ENCODE measurements at places on chromosomes 7 and 10. TPM values are rescaled to one million over a fixed set of nuclear protein-coding genes. Genes with fewer than 3 reads are reported as not detected.

CCDC3 gene
- total RNA-seq: 32.7 TPM

DNA sequence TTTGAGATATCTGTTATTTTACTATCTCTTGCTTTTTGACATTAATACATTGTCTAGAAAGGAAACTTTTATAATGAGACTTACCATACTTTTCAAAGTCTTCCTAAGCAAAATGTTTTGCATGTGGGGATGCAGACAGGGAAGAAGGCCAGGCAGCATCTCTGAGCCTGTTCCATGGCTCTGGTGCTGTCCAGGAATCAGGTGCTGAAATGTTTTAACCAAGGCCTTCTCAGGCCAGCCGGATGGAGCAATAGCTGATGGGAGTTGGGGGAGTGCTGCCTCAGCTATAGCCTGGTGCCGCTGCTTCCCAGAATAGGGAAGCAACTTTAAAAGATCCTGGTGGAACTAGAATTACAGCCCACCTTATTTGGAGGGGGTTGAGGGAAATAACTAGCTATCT lies 38.5 kb downstream of the CRTAC1 start:
- no peak for DNase-seq
- H3K27ac ChIP-seq: no peak overlapping the region
- H3K36me3 ChIP-seq: no peaks in the 10 kb centered on the region
- H3K4me1 ChIP-seq: no peaks in the 10 kb centered on the region
- no peaks in the 10 kb centered on the region for H3K27me3 ChIP-seq

DNA sequence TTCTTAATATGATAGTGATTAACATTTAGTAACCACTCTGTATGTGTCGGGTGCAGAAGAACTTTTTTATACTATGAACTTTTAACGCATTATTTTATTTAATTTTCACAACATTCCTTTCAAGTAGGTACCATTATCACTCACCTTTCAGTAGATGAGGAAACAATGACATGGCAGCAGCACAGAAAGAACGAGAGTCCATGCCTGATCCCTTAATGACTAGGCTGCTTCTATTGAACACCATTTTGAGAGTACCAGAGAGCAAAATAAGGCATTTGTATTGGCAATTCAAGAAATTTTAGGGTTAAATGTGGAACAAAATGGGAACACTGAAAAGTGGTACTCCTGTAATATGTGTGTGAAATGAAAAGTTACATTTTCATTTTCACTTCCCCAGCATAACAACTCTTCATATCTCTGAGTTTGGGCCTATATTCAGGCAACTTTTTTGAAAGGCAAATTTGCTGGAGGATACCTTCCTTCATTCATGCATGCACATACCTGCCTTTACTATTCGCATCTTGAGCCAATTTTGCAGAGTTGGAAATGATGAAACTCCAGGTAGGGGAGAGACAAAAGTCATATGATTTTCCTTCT lies 12.8 kb downstream of the LRRN3 start:
- H3K27ac ChIP-seq: no peak overlapping the region
- DNase-seq: no peak
- H3K4me1 ChIP-seq: no peaks in the 10 kb centered on the region

GRCh38 chr10:71099731-71100361 lies 112.5 kb upstream of the UNC5B start:
- H3K4me3 ChIP-seq: no peak overlapping the region
- H3K4me1 ChIP-seq: no peaks in the 10 kb centered on the region
- no peaks in the 10 kb centered on the region for H3K27me3 ChIP-seq
- no peaks in the 10 kb centered on the region for H3K36me3 ChIP-seq

DNA sequence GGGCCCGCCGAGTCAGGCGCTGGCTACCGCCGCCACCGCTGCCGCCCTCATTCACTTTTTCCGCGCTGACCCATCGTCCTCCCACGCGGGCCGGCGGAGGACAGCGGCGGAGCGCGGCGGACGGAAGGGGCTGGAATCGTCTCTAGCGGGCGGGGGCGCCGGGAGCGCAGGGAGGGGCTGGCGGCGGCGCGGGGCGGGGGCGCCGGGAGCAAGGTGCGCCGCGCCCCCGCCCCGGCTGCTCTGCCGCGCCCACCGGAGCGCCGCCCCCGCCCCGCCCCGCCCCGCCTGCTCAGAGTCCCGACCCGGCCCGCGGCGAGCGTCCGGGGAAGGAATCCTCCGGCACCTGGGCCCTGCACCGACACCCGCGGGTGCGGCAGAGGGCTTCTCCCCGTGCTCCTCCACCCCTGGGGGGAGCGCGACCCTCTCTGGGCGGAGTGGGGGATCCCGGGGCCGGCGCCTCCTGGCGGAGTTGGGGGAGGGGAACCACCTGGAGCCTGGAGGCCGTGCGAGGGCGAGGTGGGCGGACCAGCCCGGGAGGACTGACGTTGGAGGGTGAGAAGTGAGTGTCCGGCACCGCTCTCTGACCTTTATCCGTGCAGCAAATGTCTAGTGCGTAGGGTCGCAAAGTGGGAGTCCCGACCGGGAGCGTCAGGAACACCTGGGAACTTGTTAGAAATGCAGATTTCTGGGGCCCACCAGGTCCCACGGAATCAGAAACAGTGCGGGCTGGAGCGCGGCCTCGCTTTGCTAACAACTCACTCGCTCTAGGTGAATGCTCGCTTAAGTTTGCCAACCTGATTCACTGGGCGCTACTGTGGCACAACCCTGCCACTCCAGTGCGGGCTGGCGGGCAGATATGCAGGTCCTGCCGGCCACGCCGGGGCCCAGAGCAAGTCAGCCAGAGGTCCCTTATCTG lies at the start of gene COBL:
Gene COBL (minus strand): TSS at position 144 of the 916 bp plus-strand sequence. CDS start 176 bp downstream, outside the sequence.
- peak; percentile 16 for DNase-seq
- H3K36me3 ChIP-seq: no peaks in the 10 kb centered on the region
- H3K4me3 ChIP-seq: peak within 1 kb of the TSS; percentile 36
- H3K27ac ChIP-seq: peak within 1 kb of the TSS; percentile 38
- H3K27me3 ChIP-seq: no peaks in the 10 kb centered on the region

DNA sequence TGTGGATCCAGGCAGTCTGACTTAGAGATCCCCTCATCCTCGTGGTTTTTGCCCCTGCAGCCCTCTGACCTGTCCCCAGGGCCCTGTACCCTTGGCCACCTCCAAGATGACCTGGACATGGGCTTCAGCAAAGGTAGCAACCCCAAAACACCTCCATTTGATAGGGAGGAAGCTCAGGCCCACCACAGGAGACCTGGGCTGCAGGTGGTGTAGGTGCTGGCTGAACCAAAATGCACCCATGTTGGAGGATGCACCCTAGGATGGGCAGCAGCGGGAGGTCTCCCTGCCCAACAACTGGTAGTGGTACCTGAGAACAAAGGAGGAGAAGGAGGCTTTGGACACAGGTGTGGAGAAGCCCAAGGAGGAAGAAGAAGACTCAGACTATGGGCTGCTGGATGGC lies 188.7 kb downstream of the ZNF716 start:
- no peak overlapping the region for H3K27ac ChIP-seq
- no peaks in the 10 kb centered on the region for H3K36me3 ChIP-seq
- H3K27me3 ChIP-seq: no peaks in the 10 kb centered on the region
- H3K4me3 ChIP-seq: no peak overlapping the region
- H3K4me1 ChIP-seq: no peaks in the 10 kb centered on the region

- H3K4me3 ChIP-seq: no peak overlapping the region
- H3K27me3 ChIP-seq: no peaks in the 10 kb centered on the region
- H3K36me3 ChIP-seq: no peaks in the 10 kb centered on the region
- H3K4me1 ChIP-seq: no peaks in the 10 kb centered on the region
- H3K27ac ChIP-seq: no peak overlapping the region
- DNase-seq: no peak
Measured at GRCh38 chr7:142176901-142177300, 65.4 kb downstream of the MGAM2 start.

OR2A1 gene
- 0.94 TPM for total RNA-seq

SLC12A9 gene
- 10.1 TPM for total RNA-seq

PLCE1 gene
- 7.4 TPM for total RNA-seq

DNA sequence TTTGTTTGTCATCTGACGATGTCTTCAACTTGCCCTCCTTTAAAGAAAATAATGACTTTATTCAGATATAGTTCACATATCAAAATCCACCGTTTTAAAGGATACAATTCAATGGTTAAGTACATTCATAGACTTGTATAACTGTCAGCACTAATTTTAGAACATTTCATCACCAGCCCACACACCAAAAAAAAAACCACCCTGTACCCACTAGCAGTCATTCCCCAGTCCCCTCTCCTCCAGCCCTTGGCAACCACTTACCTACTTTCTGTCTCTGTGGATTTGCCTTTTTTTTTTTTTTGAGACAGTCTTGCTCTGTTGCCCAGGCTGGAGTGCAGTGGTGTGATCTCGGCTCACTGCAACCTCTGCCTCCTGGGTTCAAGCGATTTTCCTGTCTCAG lies 5.3 kb upstream of the HILPDA start:
- H3K4me1 ChIP-seq: peaks cover 12% of the 10 kb centered on the region
- H3K27ac ChIP-seq: no peak overlapping the region
- H3K4me3 ChIP-seq: no peak overlapping the region

DNA sequence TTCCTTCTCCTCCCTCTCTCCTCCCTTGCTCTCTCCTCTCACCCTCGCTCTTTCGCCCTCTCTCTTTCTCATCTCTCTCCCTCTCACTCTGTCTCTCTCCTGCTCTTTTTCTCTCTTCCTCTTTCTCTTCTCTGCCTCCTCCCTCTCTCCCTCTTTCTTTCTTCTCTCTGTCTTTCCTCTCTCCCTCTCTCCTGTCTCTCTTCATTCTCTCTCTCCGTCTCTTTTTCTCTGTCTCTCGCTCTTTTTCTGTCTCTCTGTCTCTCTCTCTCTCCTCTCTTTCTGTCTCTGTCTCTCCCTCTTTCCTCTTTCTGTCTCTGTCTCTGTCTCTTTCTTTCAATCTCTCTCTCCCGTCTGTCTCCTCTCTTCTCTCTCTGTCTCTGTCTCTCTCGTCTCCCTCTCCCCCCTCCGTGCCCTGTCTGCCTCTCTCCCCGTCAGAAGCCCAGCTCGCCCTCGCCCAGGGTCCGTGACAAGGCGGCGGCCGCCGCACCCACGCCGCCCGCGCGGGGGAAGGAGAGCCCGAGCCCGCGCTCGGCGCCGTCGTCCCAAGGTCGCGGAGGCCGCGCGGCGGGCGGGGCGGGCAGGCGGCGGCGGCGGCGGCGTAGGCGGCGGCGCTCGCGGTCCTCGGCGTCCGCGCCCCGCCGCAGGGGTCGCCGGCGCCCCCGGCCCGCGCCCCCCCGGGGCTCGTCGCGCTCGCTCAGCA lies 21.3 kb upstream of the HSPB1 start:
- DNase-seq: peak; percentile 51
- no peaks in the 10 kb centered on the region for H3K27me3 ChIP-seq
- peaks cover 2% of the 10 kb centered on the region for H3K4me1 ChIP-seq
- H3K27ac ChIP-seq: peak overlapping the region; percentile 79
- no peaks in the 10 kb centered on the region for H3K36me3 ChIP-seq

- H3K27me3 ChIP-seq: no peaks in the 10 kb centered on the region
- H3K27ac ChIP-seq: no peak overlapping the region
- no peak for DNase-seq
- no peak overlapping the region for H3K4me3 ChIP-seq
Measured at GRCh38 chr10:118664321-118664720, 68.9 kb upstream of the PRLHR start.

NOBOX gene
- total RNA-seq: not detected

ARHGEF35 gene
- 5.4 TPM for total RNA-seq

DNA sequence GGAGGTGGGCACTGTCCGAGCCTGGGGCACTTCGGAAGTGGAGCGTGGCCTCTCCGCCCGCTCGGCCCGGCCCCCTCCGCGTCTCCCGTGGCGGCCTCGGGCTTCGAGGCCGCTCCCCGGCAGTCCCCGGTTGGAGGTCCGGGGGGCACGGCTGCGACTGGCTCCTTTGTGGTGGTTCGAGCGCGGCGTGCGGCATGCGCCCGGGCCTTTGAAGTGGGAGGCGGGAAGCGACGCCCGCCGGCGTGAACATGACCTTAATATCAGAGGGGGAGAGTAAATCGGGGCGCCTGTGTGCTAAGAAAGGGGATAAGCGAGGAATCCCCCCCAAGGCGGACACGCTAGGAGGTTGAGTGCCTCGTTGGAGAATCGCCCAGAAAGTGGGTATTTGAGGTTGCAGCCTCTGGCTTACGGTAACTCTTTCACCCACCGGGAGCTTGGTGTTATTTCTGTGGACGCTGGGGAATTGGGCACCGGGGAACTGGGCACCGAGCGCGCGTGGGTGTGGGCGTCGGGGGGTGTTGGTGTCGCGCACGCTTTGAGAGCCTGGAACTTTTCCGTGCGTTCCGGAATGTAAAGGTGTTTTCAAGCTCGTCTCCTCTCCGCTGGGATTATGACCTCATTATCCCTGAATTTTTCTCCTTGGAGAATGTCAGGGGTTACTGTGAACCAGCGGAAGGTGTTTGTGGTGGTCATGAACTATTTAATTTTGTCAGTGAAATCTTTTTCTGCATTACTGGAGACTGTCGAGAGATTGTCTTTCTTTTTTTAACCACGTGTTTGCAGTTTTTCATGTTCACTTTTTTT lies 660 bp downstream of the SUV39H2 start:
- no peaks in the 10 kb centered on the region for H3K4me1 ChIP-seq
- peak overlapping the region; percentile 90 for H3K27ac ChIP-seq
- H3K4me3 ChIP-seq: peak overlapping the region; percentile 69
- no peak for DNase-seq
- no peaks in the 10 kb centered on the region for H3K27me3 ChIP-seq

CHRM2 gene
- total RNA-seq: 0.55 TPM

CYP3A4 gene
- total RNA-seq: 0.69 TPM

DNA sequence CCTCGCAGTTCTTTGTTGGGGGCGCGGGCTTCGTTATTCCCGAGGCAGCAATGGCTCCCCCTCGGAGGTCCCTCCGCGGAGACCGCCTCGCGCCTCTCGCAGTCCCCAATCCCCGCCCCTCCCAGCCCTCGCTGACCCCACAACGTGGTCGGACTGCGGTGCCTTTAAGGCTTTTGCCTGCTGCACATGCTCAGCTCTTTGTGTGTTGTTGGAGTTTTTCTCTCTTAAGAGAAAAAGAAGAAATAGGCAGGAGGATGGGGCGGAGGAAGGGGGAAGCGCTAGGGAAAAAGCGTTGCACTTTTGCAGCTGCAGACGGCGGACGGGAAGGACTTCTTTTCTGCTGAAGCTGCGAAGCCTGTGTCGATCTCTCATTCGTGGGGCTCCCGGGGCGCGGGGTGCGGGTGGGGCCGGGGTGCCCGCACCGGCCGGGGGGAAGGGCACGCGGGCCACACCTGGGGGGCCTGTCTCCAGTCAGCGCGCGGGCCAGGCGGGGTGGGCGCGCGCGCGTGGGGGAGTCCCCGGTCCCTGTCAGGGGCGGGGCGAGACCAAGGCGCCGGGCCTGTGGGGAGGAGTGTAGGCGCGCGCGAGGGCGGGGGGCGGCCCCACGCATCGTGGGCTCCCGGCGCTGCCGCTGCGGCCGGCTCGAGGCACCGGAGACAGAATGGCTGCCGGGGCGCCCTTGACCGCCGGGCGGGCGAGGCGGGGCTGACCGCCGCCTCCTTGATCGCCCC lies 445 bp upstream of the ATRNL1 start:
- peak; percentile 60 for DNase-seq
- no peaks in the 10 kb centered on the region for H3K27me3 ChIP-seq
- H3K4me1 ChIP-seq: no peaks in the 10 kb centered on the region
- H3K36me3 ChIP-seq: no peaks in the 10 kb centered on the region
- peak overlapping the region; percentile 88 for H3K27ac ChIP-seq

DNA sequence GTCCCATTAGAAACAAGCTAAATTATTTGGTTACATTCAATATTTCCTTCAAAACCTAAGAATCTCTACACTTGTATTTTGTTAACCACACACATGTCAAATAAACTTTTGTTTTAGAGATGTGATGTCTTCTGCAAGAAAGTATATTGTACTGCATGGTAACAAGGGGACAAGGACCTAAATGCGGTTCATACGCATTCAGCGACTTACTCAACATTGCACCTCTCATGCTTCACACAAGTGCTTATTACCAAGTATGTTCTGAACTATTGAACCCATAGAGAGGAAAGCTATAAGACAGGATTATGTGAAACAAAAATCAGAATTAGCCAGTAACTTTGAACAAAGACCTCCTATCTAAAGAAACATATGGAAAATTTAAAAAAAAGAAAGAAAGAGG lies 68.3 kb downstream of the CREB5 start:
- H3K27me3 ChIP-seq: no peaks in the 10 kb centered on the region
- no peak overlapping the region for H3K4me3 ChIP-seq
- no peak overlapping the region for H3K27ac ChIP-seq
- H3K4me1 ChIP-seq: no peaks in the 10 kb centered on the region

Measured in ovary (tissue), 10 donors.